ENCODE measurements at places on chromosomes 11 and 22.
A peak's percentile ranks its signal among the peaks of the same experiment; 100 is the strongest.

GRCh38 chr22:48819232-48819631 lies 1008.4 kb downstream of the BRD1 start:
- DNase-seq = no peak

GRCh38 chr22:21688706-21689381 lies 23.0 kb downstream of the PPIL2 start:
- DNase-seq = no peak

GRCh38 chr11:98766903-98767302 lies 253.8 kb upstream of the CNTN5 start:
- no peak for DNase-seq

DNA sequence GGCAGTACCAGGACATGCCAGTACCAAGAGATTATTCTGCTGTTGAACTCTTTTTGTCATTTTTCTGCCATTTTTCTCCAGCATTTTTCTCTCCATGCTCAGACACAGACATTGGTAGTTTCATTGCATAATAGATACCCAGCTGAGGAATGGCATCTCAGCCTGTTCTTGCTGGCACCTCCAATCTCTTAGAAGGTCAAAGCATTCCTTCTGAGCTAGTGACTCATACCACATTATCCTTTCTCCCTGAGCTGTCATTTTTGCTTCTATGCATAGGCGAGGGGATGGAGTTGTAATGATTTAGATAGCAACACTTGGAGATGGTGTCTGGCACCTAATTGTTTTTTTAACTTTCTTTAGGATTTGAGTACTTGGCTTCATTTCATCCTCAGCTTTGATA lies 321.1 kb downstream of the NELL1 start:
- no peak for DNase-seq

- DNase-seq = no peak
Observed at GRCh38 chr11:115929618-115930129, 425.5 kb upstream of the CADM1 start.

GRCh38 chr22:50315289-50316113 lies 8.1 kb upstream of the PLXNB2 start:
- no peak for DNase-seq

- peak; percentile 15 for DNase-seq
Observed at GRCh38 chr11:11532574-11532973, 89.2 kb downstream of the GALNT18 start.

GRCh38 chr11:68329978-68330699 lies 17.7 kb downstream of the LRP5 start:
- DNase-seq = no peak

GRCh38 chr11:122686111-122686510 lies 30.6 kb downstream of the UBASH3B start:
- DNase-seq = no peak

GRCh38 chr22:23093051-23093788 lies 22.9 kb downstream of the GNAZ start:
- DNase-seq = no peak

GRCh38 chr22:40033586-40034380 lies 39.0 kb downstream of the FAM83F start:
- no peak for DNase-seq

DNA sequence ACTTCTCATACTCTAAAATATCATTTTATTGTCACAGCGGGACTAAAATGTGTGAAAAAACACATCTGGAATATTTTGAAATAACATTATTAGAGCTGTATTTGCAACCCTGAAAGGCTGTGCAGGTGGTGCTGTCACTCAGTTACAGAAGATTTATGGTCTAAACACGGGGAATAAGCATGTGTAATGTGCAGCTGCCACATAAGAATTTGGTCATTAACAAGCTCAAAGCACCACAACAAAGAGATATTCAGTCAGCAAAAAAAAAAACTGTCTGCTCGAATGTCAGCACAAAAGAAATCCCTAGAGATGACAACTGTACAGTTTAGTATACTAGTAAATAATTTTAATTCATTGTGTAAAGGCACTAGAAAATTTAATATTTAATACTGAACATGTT lies 31.3 kb downstream of the TMEM123 start:
- no peak for DNase-seq

GRCh38 chr22:45207981-45208664 lies 32.6 kb downstream of the KIAA0930 start:
- DNase-seq = peak; percentile 65

GRCh38 chr22:46295277-46295971 lies 1.2 kb upstream of the GTSE1 start:
- DNase-seq = no peak

- no peak for DNase-seq
Observed at GRCh38 chr22:30542811-30543188, 3.7 kb downstream of the SEC14L6 start.

- no peak for DNase-seq
Observed at GRCh38 chr11:67592880-67593564, 9.4 kb downstream of the GSTP1 start.

DNA sequence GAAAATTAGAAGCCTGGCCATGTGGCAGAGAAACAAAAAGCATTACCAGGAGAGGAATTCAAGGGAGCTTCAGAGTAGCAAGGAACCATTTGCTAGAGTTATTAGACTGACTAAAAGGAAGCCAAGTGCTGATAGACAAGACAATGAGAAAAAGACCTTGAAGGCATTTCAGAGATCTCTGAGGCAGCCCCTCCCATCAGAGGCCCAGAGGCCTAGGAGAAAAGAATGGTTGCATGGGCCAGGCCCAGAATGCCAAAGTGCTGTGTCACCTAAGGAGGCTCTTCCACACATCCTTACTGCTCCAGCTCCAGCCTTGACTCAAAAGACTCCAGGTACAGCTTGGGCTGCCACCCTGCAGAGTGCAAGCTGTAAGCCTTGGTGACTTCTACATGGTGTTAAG lies 61.8 kb upstream of the POU2AF2 start:
- no peak for DNase-seq

GRCh38 chr11:98495601-98496000 lies 525.1 kb upstream of the CNTN5 start:
- no peak for DNase-seq

DNA sequence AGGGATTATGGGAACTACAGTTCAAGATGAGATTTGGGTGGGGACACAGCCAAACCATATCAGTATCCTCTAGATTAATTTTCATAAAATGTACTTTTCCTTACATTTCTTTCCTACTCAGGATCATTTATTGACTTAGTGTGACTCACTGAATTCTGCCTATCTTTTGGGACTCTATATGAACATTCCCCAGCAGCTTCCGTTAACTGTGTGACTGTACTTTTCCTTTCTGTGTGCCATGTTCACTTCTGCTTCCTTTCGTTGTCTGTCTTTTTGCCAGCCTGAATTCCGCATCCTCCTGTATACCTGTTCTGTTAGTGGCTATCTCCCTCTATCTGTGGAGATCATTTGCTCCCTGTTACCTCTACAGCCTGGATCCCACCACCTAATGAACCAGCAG lies 48.8 kb downstream of the SPECC1L start:
- DNase-seq = no peak

DNA sequence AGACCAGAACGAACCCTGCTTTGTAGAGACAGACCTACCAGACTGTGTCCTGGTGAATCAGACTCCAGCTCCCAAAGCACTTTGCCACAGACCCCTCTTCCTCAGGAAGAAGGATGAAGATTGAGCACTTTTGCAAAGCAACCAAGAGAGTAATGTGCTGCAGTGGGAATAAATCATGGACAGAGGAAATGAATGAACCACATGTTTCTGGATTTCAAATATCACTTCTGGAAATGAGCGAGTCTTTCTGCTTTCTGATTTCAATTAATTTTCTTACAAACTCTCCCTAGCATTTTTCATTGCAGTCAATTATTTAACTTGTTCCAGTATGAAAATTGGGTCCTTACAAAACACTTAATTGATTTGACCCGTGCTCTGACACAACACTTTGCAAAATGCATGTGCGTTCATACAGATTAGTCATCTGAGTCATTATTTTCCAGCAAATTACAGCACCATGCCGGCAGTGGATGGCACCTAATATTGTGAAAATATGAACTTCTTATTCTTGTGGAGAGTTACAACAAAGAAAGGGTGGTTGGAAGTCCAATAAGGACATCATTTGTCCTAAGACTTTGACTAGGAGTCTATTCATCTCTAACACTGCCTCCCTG lies 315.9 kb upstream of the CCDC90B start:
- DNase-seq = no peak

DNA sequence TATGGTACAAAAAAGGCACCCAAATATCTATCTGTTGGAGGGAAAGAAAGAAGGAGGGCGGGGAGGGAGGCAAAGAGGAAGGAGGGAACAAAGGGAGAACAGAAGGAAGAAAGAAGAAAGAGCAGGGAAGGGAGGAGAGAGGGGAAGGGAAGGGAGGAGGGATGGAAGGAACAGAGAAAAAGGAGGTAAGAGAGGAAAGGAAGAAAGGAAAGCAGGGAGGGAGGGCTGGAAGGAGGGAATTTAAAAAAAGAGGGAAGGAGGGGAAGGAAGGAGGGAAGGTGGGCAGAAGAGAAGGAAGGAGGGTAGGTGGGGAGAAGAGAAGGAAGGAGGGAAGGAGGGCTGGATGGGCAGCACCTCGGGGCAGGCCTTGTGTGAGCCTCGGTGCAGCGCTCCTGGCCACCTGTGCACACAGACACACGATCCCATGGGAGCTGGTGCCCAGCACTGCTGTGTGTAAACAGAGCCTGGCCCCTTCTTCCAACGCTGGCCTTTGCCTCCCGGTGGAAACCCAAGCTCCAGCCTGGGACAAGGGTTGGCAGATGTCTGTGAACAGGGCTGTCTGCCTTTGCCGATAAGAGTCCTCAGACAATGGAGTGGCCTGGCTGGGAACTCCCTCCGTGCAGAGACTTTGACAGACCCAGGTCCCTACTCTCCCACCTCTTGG lies 23.2 kb downstream of the SMIM38 start:
- no peak for DNase-seq

GRCh38 chr11:113796663-113797259 lies 17.2 kb downstream of the CLDN25 start:
- DNase-seq = no peak

- no peak for DNase-seq
Observed at GRCh38 chr11:8339592-8340022, 75.9 kb upstream of the LMO1 start.

DNA sequence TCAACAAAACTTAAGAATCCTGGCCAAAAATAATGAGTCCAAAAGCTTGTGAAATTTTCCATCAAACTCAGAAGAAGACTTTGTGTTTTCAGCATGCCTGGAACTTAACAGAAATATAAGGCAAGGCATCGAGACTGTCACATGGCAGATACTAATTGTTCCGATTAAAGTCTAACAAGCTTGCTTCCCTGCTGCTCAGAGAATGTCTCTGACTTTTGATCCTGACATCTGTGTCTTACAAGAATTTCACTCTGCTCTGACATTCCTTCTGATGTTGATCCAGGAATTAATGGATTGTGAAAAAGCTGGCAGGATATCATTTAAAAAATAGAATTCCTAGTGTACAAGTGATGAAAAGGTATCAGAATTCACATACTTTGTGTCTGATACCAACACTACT lies 170.2 kb downstream of the DCDC1 start:
- DNase-seq = no peak

- peak; percentile 44 for DNase-seq
Observed at GRCh38 chr11:83827940-83828554, 541.9 kb upstream of the CCDC90B start.

GRCh38 chr11:130020323-130020722 lies 17.7 kb upstream of the PRDM10 start:
- no peak for DNase-seq

- DNase-seq = no peak
Observed at GRCh38 chr11:1026163-1026450, 10.4 kb downstream of the MUC6 start.

GRCh38 chr11:46639197-46639839 lies 22.0 kb downstream of the ATG13 start:
- DNase-seq = no peak

GRCh38 chr11:5973530-5973929 lies 5.2 kb upstream of the OR56A5 start:
- DNase-seq = no peak

DNA sequence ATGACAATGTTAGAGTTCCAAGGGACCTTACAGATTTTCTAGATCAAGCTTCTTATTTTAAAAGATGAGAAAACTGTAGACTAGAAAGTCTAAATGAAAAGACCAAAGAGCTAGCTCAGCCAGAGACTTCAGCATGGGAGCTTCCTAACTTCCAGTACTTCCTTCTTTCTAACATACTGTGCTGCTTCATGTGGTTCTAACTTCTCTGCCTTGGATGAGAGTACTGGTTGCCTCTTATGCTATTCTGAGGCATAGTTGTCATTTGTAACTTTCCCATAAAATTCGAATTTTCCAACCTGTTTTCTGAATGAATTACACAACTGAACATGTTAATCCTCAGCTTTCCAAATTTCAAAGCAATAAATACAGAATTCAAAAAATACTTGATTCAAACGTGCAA lies 1.8 kb downstream of the MTMR2 start:
- no peak for DNase-seq

All from smooth muscle cell of the brain vasculature (primary cell).